ENCODE measurements at places on chromosomes 11 and 22.

DNA sequence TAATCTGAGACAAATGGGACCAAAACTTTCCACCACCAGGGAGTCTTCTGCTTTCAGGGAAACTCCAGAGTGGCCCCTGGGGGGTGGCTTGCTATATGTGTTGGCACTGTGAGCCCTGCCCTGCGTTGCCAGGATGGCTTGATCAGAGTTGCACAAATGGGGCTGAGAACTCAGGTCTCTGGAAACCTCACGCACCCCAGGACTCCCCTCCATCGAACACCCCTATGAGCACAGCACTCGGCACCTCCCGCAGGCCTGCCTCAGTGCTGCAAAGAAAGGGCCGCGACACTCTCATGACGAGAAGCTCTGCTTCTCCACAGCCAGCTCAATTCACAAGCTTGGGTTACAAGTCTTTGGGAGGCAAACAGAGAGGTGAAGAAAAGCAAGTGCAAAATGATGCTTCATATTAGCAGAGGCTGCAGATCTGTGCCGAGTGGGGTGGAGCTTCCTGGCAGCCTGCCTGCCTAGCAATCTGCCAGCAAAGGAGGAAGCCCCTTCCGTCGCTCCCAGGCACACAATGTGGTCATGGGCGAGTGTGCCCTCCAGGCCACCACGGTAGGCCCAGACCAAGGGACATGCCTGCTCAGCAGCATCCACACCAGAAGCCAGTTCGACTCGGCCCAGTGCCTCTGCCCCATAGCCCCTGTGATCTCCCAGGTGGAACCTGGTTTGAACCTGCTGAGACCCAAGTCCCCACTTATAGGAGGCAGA, 55.7 kb downstream of the MYH9 start:
- H3K4me3 ChIP-seq = no peak overlapping the region
- H3K27ac ChIP-seq = peak overlapping the region; percentile 95

DNA sequence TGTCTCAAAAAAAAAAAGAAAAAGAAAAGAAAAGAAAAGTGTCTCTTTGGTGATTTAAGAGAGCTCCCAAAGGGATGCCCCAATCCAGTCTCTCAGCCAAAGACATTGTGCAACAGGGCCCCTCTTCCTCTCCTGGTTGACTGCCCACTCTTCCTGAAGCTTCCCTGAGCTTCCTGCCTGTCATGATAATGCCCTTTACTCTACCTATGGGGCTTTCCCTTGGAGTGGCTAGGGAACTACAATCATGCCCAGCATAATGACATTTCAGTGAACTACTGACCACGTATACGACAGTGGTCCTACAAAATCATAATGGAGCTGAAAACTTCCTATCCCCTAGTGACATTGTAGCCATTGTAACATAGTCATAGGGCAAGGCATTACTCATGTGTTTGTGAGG, 118.0 kb downstream of the RASSF10 start:
- no peak for DNase-seq
- H3K36me3 ChIP-seq = no peaks in the 10 kb centered on the region
- peak overlapping the region; percentile 40 for H3K27ac ChIP-seq
- no peak overlapping the region for H3K4me3 ChIP-seq
- peaks cover 8% of the 10 kb centered on the region for H3K4me1 ChIP-seq
- H3K27me3 ChIP-seq = no peaks in the 10 kb centered on the region

DNA sequence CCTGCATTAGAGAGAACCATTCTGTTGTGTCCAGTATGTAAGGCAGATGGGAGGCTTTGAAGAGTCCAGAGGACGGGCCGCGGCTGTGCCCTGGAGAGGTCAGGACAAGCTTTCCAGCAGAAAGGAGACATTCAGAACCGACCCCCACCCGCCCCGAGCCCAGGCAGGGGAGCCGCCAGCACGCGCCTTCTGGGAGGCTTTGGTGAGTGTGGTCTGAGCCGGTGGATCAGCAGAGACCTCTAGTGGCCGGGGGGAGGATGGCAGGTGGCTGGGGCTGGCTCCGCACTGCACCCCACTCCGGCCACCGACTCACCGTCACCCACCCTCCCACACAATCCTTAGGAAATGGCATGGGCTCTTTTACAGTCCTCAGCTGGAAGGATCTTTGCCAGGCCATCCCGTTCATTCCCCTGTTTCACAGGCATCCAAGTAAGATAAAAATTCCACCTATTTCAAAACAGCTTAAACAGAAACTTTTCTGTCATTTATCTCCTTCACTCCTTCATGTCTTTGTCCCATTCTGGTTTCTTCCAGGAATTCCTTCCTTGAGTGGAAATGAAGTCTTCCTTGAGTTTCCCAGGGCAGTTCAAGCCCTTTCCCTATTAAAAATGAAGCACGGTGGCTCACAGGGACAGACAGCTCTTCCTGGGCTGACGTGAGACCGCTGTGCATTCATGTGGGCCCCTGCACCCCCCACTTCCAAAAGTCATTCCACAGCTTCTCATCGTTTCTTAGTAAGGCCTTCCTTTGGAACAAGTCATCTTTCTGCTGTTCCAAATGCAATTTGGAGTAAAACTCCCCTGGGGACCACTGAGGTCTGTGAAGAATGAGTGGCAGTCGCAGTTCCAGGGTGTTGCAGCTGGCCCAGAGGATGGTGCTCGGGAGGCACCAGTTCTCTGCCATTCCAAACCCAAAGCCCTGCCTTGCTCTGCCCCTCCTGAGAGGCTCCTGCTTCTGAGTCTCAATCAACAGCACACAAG, 91.0 kb downstream of the FEZ1 start:
- H3K27ac ChIP-seq = no peak overlapping the region
- no peaks in the 10 kb centered on the region for H3K27me3 ChIP-seq
- no peaks in the 10 kb centered on the region for H3K4me1 ChIP-seq
- peak; percentile 82 for DNase-seq
- no peak overlapping the region for H3K4me3 ChIP-seq

DNA sequence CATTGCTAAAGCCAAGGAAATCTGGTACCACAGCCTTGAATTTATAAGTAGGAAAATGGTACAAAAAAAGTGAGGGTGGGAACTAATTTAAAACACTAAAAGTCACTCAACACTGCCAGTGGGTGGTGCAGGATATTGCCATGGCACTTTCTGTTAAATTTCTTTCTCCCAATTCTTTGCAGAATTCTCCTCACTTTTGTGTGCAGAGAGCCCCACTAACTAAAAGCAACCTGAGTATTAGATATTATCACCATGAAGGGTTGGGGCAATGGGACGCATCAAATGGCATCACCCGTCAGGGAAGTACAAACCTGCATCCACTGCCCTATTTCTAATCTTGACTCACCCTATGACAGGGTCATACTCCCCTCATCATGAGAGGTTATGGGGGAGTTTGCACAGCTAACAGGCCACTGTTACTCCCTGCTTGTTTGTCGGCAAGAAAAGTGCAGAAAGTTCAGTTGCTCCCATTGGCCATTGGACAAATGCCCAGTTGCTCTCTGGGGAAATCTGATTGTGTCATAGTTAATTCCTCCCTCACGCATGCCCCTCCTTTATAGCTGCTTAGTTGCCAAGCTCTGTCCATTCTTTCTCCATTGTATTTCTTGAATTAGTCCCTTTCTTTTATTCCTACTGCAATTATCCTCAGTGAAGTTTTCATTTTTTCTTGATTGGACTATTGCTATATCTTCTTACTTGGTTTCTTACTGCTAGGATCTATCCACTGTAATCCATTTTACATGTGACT, 93.8 kb upstream of the BLID start:
- no peaks in the 10 kb centered on the region for H3K36me3 ChIP-seq
- no peak overlapping the region for H3K27ac ChIP-seq
- no peak overlapping the region for H3K4me3 ChIP-seq
- no peaks in the 10 kb centered on the region for H3K27me3 ChIP-seq

DNA sequence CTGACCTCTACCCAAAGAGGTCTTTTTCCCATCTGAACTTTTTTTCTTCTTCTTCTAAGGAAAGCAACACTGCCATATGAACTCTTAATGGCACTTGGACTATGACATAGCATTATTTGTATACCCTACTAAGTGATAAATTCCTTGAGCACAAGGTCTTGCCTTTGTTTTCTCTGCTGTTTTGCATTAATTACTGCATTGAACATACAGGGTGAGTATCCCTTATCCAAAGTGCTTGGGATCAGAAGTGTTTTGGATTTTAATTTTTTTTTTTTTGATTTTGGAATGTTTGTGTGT, 48.8 kb downstream of the BID start:
- no peaks in the 10 kb centered on the region for H3K36me3 ChIP-seq
- no peak for DNase-seq
- no peak overlapping the region for H3K4me3 ChIP-seq

- H3K27ac ChIP-seq = no peak overlapping the region
- no peak for DNase-seq
- no peaks in the 10 kb centered on the region for H3K27me3 ChIP-seq
- H3K36me3 ChIP-seq = peaks cover 27% of the 10 kb centered on the region
Measured at GRCh38 chr22:23884140-23884539, 10.0 kb upstream of the MIF start.

DNA sequence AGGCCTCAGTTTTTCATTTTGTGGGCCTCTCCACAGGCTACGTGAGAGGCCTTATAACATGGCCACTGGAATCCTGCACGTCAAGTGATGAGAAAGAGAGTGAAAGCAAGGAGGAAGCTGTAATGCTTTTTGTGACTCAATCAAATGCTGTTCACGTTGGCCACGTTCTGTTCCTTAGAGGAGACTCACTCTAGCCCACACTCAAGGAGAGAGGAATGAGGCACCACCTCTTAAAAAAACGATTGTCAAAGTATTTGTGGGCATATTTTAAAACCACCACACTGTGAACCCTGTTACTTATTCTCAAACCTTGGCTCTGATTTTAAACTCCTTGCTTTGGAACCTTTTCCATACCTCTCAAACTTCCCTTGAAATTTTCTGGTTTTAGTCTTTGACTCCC, 705.0 kb downstream of the NELL1 start:
- no peak for DNase-seq
- no peak overlapping the region for H3K27ac ChIP-seq
- no peaks in the 10 kb centered on the region for H3K27me3 ChIP-seq

- H3K27ac ChIP-seq = no peak overlapping the region
- no peaks in the 10 kb centered on the region for H3K27me3 ChIP-seq
- H3K4me1 ChIP-seq = no peaks in the 10 kb centered on the region
- no peak overlapping the region for H3K4me3 ChIP-seq
Measured at GRCh38 chr11:92879086-92879485, 90.4 kb upstream of the MTNR1B start.

Measured in kidney (tissue), 22 donors.